ENCODE measurements at places on chromosomes 13 and 19.

DNA sequence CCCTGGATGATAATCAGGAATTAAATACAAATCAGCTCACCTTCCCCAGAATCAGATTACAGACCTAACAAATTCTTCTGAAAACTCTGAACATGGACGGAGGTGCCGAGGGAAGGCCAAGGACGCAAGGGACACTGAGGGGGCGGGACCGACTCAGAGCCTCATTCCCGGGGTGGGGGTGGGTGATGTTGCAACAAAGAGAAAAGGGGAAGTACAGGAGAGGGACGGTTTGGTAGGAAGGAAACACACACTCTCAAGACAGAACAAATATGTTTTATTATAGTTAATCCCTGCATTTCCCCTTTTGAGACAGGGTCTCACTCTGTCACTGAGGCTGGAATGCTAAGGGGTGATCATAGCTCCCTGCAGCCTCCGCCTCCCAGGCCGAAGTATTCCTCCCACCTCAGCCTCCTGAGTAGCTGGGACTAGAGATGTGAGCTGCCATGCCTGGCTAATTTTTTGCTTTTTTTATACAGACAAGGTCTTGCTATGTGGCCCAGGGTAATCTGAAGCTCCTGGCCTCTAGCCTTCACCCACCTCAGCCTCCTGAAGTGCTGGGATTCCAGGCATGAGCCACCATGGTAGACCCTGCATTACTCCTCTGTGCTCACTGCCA lies 786 bp upstream of the LILRA2 start:
- no peak for DNase-seq

DNA sequence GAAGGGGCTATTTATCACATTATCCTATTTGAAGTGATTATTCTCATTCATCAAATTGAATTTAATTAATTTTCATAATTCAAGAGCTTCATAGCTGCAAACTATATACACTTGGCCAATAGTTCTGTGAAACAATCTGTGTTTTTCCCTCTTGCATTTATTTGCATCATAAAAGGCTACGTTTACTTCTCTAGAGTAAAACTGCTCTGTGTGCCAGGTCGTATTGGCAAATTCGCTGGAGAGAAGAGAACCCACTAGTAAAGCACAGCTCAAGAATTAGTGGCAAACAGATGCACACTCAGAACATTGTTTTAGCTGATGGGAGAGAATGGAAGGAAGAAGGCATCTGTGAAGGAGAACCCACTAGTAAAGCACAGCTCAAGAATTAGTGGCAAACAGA lies 81.8 kb downstream of the CYSLTR2 start:
- no peak for DNase-seq

- no peak for DNase-seq
These were observed 273.8 kb downstream of the LIG4 start for GRCh38 chr13:107941345-107942029.

GRCh38 chr19:45592366-45592765 lies 7.8 kb upstream of the OPA3 start:
- DNase-seq, result no peak

DNA sequence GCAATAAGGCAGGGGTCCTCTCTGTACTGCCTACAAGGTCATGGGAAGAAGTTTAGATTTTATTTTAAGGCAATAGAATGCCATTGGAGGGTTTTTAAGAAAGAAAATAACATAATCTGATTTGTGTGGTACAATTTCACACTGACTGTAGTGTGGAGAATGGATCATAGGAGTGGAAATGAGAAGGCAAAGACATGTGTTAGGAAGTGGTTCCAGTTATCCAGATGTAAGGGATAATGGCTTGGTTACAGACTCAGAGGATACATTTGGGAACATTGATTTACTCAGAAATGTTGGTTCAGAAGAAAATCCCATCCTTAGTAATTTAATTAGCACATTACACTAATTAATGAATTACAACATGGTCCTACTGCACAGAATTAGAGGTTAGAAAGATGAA lies 788.2 kb downstream of the SLITRK5 start:
- DNase-seq, result no peak

GRCh38 chr19:38851622-38852230 lies 1.9 kb upstream of the HNRNPL start:
- DNase-seq, result peak; percentile 91

GRCh38 chr13:100234006-100234405 lies 145.1 kb downstream of the PCCA start:
- DNase-seq, result no peak
